ENCODE measurements at places on chromosomes 16 and 17.

- DNase-seq = no peak
These were observed 62.5 kb downstream of the XYLT1 start for GRCh38 chr16:17408296-17408695.

GRCh38 chr16:71273384-71273783 is 15.8 kb downstream of the CMTR2 start:
- DNase-seq = no peak

- no peak for DNase-seq
These were observed 453 bp upstream of the WFIKKN1 start for GRCh38 chr16:630249-630814.

- no peak for DNase-seq
These were observed 104.6 kb downstream of the METRNL start for GRCh38 chr17:83183951-83184506.

DNA sequence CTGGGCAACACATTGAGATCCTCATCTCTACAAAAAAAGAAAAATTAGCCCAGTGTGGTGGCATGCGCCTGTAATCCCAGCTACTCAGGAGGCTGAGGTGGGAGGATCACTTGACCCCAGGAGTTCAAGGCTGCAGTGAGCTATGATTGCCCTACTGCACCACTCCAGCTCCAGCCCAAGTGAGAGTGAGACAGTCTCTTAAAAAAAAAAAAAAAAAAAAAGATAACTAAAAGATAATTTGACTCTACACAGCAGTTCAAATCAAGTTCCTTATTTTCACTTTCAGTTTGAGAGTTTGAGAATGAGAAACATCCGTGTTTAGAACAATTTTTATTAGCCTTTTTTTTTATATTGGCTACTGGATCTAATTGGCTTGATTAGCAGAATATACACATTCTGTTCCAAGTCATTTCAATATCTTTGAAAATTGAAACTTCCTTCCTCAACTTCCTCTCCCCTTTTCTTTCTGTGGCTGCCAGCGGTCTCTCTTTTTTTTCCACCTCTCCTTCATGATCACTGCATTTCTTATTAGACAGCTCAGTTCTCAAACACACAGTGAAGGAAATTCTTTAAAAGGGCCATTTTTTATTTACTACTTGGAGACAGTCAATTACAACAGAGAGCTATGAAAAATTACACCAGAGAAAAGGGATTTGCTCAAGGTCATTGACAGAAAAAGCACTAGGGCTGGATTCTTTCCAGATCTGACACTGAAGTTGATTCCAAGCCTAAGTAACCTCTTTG is 4.5 kb upstream of the ACSF2 start:
- no peak for DNase-seq

GRCh38 chr16:515939-516226 is 11.6 kb upstream of the CAPN15 start:
- no peak for DNase-seq

- DNase-seq = no peak
These were observed 25.7 kb downstream of the ARHGAP17 start for GRCh38 chr16:24989494-24989893.

GRCh38 chr16:80938004-80938878 is 68.4 kb downstream of the CMC2 start:
- peak; percentile 51 for DNase-seq

GRCh38 chr17:57420734-57421717 is 164.7 kb downstream of the MSI2 start:
- DNase-seq = no peak

DNA sequence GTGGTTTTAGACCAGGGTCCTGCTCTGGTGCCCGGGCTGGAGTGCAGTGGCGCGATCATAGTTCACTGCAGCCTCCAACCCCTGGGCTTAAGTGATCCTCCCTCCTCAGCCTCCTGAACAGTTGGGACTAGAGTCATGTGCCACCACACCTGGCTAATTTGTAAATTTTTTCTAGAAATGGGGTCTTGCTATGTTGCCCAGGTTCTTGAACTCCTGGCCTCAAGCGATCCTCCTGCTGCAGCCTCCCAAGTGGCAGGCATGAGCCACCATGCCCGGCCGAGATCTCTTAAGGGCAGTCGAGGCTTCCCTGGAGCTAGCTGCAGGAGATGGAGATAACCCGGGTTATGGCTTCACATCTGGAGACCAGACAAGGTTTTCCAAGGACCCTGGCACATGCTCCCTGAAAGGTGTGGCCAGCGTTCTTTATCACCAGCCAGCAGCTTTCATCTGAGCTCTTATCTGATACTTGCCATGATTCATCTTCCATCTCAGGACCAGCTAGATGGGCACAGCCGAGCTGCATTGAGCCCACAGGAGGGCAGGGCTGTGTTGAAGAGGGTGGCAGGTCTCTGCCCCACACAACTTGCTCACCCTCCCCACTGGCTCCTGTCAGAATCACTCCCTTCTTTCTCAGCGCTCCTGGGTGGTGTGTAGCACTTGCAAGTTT is 28.6 kb downstream of the SCNN1B start:
- DNase-seq = no peak

- no peak for DNase-seq
These were observed 23.5 kb downstream of the CES1 start for GRCh38 chr16:55809386-55809785.

DNA sequence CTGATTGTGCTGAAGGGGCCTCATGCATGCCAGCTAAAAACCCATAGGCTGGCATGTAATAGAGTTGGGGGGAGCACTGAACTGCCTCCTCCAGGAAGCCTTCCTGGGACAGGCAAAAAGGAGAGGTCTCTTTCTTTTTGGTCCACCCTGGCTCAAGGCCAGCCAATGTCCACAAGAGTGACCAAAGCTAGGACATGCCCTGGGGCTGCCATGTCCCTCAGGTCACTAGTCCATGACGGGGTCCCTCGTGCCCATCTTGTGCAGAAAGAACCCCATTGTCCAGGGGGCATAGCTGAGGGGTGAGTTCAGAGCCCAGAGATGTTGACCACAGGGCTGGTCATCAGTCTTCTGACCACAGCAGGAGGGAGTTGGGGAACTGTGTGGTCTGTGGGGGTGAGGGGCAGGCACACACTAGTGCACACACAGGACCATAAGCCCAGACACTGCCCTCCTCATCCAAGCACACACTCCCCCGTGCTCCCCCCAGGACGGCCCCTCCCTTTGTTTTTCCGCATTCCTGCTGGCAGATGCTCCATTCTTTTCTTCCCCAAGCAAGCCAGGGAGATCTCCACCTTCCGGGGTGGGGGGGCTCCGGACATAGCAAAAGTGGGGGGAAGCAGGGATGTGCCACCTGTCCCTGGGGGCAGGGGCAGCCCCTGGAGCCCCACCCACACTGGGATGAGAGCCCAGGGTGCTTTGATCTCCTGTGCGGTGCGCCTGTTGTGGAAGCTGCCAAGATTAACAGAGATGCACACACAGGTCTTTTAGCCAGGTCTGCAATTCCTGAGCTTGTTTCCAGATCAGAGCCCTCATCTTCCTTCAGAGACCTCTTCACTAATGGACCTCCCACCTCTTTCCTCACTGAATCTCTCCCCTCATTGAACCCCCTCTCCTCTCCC is 25.2 kb upstream of the PHB1 start:
- no peak for DNase-seq

- DNase-seq = no peak
These were observed 6.1 kb downstream of the SSTR5 start for GRCh38 chr16:1078579-1079021.

- DNase-seq = no peak
These were observed 12.3 kb downstream of the RFFL start for GRCh38 chr17:35051183-35051578.

DNA sequence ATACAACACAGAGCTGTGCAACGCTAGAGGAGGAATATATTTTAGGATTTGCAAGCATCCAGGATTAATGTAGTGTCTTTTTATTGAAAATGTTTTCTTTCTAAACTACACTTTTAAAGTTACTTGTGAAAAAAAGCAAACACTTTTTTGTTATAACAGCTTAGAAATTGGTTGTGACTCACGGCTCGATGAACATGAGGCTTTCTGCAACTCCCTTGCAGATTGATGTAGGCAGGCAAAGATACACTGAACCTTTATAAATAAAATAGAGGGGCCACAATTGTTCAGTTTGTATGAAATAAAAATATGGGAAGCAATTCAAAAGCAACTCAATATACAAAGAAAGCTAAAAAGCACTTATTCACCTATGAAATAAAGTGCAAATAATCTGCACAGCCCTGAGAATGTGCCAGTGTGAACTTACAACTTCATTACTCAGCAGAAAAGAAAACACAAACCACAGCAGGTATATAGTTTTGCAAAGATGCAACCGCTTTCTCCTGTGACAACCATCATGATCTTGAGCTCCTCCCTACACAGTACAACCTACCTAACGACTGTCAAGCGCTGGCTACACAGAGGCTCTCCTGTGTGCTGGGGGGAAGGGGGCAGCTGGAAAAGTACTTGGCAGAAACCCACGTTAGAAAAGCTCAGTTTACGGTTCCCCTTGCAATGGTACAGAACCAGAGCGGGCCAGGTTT is 948 bp downstream of the LUC7L start:
- no peak for DNase-seq

DNA sequence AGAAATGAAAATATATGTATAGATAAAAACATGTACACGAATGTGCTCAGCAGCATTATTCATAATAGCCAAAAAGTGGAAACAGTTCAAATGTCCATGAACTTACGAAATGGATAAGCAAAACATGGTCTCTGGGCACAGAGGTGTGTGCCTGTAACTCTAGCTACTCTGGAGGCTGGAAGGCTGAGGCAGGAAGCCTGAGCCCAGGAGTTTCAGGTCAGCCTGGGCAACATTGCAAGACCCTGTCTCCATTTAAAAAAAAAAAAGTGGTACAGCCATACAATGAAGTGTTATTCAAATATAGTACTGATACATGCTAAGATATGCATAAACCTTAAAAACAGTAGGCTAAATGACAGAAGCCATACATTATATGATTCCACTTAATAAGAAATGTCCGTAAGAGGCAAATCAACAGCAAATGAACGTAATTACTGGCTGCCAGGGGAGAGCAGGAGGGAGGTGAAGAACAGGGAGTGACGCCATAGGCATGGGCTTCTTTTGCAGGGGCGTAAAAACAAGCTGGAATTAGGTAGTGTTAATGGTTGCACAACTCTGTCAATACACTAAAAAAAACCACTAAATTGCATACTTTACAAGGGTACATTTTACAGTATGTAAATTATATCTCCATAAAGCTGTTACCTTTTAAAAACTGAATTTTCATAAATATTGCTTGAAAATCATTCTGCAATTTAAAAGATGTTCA is 87.2 kb upstream of the PLEKHM1 start:
- no peak for DNase-seq

DNA sequence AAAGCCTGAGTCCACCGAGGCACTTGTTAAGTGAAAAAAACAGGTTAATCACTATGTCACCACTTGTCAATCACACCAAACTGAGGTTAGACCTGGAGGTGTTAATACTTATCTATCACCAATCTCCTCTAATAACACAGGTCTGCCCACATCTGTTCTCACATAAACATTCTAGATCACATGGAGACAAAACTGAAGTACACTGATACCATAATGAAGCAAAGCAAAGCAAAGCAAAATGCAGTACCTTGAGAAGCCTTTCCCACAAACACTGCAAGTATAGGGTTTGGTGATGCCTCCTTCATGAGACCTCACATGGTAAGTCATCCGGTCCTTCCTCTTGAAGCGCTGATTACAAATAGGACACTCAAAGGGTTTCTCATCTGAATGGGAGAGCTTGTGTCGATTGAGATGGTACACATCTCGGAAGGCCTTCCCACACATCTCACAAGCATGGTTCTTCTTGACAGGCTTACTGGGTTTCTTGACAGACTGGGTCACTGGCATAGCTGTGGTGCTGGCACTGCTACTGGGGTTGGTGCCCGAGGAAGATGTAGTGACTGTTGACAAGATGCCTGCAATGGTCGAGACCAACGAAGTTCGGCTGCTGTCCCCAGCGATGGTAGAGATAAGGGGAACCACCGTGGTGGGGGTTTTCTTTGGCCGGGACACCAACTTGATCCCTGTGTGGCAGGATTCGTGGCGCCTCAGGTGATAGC is 5.4 kb downstream of the VEZF1 start:
- DNase-seq = no peak

DNA sequence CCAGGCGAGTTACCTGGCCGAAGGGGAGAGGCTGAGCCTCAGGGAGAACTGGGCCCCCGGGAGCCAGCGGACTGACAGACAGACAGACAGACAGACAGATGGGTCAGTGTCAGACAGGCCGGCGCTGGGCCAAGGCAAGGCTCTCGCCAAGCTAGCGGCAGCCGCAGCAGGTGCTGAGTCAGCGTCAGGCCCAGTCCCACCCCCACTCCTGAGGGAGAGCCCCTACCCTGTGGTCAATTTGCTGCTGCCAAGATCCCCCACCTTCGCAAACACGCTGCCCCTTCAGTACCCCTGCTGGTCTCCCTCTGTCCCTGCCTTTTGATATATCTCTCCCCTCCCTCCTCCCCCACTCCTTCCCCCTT is 1.5 kb downstream of the FGF11 start:
- no peak for DNase-seq

DNA sequence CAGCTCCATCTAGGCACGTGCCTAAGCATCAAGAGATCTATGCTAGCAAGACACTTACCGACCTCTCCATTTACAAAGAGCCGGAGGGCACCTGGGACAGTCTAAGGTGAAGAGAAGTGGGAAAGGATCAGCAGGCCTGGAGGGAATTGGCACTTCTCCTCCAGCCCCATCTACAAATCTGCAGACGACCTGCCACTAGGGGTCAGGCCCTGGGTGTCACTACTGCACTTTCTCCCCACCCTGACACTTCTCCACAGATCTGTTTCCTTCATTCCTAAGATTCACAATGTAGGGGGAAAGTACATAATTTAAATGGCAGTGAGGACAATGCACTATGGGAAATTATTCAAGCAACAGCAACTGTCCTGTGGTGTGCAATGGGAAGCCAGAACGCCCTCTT is 8.1 kb downstream of the MKS1 start:
- DNase-seq = no peak

DNA sequence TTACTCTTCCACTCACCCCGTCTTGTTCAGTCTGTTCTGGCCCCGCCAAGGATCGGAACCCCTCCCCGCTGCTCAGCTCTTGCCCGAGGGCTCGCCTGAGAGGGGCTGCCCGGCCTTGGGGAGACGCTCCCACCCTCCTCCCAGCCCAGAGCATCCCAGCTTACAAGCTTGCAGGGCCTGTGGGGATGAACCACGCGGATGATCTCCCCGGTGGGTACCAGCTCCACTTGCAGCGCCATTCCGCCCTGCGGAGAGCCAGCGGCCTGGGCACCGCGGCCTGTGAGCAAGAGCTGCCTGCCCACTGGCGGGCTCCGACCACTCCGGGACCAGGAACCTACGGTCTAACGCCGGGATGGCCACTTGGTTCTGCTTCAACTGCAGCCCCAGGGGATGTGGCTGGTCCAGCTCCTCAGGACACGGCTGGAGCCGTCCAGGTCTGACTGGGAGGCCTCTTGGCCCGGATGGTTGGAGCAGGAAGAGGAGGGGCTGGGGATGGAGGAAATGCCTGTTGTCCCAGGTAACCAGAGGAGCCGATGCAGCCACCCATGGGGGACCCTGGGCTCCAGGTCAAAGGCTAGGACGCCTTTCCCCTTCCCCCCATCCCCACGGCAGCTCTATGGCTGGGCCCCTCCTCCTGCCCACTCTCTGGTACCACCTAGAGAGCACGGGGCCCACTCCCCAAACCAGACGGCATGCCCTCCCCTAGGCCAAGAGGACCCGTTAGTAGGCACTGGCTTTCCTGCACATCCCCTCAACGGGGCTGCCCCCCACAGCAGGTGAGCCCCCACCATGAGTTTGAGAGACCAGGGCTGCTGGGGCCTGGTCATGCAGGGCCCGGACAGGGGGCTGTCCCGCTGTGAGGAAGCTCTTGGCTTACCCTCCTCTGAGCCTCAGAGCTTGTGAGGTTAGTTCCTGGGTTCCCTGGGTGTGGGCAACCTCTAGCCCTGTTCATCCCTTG is at the start of gene MYO1C:
MYO1C (minus strand) TSS at position 438 of the 958 bp plus-strand sequence; CDS start at position 239, 199 bp downstream.
- DNase-seq = no peak

- no peak for DNase-seq
These were observed 87.0 kb upstream of the HS3ST3A1 start for GRCh38 chr17:13688716-13689115.

All from HAP-1 (cell line).